ENCODE measurements at places on chromosomes 16 and 17.

- DNase-seq = no peak
Measured at GRCh38 chr16:61792194-61792909, 243.9 kb downstream of the CDH8 start.

DNA sequence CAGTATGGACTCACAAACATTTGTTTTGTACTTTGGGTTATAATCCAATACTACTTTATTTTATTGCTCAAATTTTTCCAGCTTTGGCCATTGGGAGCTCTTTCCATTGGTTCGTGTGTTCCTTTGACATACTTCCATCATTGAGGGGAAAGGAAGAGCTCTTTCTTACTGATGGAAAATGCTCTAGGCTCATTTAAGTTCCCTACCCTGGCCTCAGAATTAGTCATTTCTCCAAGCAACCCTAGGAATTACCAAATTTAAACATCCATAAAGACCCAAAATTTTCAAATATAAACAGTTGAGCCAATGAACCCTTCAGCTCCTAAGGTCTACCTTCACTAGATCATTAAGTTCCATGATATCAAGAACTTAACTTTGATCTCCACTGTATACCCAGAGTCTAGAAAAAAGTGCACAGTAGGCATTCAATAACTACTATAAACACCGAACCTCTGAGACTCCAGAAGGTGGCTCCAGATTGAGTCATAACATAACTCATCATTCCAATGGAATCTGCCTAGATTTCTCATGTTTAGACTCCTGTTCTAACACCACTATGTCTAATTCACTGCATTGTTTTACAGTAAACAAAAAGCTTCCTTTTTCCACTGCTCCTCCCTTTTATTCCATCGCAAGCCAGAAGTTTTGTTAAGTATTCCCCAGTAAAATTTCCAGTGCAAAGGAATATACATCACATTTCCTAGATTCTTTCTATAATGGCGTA, 39.0 kb downstream of the SMURF2 start:
- DNase-seq = no peak

DNA sequence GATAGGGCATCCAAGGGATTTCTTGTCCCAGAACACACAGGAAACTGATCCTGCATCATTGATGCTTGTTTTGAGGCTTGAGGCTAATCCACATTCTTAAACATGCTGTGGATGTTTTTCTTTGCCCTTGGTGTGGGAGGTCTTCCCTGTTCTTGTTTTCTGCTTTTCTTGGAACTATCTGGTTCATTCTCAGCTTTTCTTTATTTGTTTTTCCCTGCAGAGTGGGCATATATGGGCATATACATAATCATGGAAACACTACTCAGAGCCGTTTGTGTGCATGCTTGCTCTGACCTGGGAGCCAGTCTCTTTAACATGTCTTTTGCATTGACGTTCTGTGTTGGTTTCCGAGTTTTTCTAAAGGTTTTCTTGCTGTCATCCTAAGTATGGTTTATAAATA, 300.0 kb downstream of the SNX29 start:
- DNase-seq = no peak

DNA sequence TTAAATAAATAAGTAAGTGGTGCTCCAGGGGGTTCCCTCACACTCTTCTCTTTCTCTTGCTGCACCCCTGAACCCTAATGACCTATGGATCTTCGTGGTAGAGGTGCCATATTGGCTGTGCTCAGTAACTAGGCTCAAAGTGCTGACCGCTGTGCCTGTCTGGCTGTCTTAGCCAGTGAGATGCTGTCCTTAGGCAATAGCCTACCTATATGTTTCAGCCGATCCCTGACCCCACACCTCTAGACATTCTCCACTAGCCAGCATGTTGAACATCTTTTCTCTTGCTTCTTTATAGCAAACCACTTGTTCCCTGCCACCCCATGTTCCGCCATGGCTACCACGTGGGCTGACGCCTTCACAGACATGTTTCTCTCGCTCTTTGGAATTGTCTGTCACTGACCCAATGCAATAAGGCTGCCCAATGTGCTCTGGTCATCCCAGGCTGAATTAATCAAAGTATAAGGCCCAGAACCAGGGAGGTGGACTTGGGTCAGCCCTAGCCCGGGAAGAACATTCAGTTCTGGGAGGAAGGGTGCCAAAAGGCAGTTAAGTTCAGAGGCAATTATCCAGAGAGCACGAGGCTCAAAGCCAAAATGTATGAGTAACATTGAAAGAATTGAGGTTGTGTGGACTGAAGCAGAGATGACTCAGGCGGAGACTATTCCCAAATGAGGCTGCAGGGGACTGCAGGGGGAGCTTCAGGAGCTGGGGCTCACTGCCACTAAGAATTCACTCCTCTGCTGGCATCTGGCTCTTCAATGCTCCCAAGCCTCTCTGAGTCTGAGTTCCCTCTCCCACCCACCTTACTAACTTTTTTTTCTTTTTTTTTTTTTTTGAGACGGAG, 28.7 kb upstream of the TNRC6A start:
- no peak for DNase-seq

- DNase-seq = no peak
Measured at GRCh38 chr17:34865716-34866115, 95.5 kb downstream of the CCT6B start.

DNA sequence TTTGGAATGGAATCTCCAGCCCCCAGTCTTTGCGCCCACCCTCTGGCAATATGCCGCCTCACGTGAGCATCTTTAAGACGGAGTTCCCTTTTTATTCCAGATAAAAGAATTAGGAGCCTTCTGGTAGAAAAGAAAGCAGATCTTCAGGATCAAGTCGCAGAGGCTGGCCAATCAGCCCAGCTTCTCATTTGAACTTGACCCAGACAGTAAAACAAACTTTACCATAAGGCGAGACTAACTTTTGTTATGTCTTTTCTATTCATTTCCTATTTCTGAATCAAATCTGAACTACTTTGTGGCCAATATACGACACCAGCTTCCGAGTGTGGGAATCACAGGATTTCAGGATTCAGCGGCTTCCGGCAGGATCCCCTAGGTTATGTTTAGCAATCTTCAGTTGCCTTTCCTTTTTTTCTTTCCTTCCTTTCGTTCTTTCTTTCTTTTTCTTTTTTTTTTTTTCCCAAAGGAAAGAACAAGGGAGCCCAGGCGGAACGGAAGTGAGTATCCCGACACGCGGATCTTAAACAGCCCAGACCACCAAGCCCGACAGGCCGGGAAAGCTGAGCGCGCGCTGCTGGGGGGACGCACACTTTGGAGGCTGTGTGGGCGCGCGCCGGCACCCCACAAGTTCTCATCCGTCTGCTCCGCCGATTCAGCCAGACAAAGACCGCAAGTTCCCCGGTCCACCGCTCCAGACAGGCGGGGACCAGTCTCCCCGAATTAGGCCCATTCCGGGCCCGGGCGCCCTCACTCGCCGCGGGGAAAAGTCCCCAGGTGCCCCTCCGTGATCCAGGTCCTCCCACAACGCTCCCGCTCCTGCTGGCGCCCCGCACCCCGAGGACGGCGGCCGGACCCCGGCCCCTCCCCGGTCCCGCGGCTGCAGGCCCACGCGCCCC, 633 bp downstream of the TBC1D16 start:
- no peak for DNase-seq

GRCh38 chr16:706189-707061, 824 bp upstream of the FBXL16 start:
- DNase-seq = no peak

DNA sequence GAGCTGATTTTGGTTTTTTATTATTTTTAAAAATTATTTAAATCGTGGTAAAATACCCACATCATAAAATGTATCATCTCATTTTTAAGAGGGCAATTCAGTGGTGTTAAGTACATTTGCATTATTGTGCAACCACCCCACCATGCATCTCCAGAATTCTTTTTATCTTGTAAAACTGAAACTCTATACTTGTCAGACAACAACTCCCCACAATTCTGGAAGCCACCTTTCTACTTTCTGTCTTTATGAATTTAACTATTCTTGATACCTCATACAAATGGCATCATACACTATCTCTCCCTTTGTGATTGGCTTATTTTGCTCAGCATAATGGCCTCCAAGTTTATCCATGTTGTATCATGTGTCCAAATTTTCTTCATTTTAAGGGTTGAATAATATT, 97.9 kb downstream of the HS3ST3B1 start:
- DNase-seq = no peak

All from activated CD4-positive, alpha-beta T cell treated with anti-CD3 and anti-CD28 coated beads for 24 hours (primary cell).